Amniotic stem cell (primary cell): ENCODE measurements at places on chromosomes 16 and 17.

DNA sequence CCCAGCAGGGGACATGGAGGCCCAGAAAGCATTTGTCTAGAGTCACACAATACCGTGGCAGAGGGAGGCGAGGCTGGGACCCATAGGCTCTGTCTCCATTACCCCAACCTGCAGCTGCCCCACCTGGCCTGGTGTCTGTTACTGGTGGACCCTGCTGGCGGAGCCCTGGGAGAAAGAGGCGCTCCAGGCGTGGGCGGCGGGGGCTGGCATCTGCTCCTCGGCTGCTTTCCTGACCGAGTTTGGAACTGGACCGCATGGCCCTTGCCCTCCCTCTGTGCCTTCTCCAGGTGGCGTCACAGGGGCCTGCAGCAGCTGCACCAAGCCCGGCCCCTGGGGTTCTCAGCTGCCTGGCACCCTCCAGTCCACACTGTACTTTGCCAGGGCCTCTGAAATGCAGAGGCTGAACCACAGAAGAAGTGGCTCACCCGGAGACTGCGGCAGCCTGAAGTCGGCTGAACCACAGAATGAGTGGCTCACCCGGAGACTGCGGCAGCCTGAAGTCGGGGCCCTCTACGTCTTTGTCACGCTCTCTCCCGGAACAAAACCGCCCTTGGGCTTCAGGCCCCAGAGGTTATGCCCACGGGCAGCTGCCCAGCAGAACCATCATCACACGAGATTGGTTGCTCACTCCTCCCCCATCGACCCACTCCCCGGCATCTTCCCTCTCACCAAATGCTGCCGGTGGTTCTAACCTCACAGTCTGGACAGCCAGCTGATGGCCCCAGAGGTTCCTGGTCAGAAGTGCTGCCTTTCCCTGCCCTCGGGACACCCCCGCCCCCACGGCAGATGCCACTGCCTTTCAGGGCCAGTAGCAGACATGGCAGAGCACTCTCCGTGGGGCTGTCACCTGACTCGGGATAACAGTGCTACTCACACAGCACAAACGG is 20.2 kb downstream of the CBFA2T3 start:
- no peak for DNase-seq

GRCh38 chr17:68199837-68200688 is 47.8 kb upstream of the AMZ2 start:
- no peak for DNase-seq

DNA sequence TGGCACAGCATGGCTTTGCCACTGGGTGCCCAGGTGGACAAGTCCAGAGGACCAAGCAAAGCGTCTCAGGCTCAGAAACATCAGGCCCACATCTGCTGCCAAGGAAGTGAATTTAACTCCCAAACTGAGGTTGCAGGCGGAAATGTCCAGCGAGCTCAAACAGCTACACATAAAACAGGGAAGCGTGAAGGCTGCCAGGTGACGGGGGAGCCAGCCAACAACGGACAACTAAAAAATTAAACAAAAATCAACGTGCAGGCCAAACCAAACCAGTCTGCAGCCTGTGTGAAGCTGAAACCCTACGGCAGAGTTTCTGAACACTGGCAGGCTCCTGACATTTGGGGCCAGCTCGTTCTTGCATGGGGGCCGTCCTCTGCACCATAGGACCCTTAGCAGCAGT is 2.5 kb downstream of the TK1 start:
- DNase-seq, result no peak

GRCh38 chr17:32684087-32684958 is 192.6 kb downstream of the MYO1D start:
- DNase-seq, result no peak

DNA sequence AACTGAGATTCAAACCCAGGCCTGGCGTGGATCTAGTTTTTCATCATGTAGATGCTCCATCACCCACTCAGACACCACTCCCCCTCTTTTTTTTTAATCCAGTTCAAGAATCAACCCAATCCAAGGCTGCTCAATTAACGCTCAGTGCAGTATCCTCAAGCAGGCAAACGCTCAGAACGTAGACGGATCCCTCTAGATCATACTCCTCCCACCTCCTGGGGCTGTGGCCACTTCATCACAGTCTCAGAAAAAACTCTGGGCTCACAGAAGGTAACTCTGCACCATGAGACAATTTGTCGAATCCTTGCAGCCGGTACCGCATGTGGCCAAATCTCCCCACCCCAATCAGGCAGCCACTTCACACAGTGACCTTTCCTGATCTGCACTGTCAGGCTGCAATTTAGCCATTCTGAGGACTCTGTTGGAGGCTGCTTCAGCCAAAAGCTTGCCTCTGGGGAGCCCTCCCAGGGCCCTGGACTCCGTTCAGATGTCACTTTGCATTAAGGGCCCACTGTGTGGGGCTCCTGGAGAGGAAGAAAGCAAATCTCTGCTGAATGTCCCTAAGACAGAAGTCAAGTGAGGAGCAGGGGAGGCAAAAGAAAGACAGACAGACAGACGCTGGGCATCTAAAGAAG is 183.5 kb downstream of the XYLT1 start:
- no peak for DNase-seq

- DNase-seq, result no peak
These were observed 729 bp upstream of the CLTC start for GRCh38 chr17:59619035-59619297.

GRCh38 chr17:76993651-76994050 is 125.4 kb downstream of the MGAT5B start:
- no peak for DNase-seq

DNA sequence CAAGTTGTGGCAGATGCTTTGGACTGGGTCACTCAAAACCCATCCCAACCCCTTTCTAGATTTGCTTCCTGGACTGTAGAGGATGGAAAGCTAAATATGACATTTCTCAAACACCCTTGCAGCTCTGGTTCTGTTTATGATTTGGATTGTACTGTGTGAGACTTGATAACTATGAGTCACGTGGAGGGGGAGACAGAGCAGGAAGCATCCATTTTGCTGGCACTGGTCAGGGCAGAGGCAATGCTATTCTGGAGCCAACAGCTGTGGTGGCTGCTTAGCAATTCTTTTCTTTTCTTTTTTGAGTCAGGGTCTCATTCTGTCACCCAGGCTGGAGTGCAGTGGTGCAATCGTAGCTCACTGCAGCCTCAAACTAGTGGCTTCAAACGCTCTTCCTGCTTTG is 13.6 kb upstream of the TERF2 start:
- no peak for DNase-seq

DNA sequence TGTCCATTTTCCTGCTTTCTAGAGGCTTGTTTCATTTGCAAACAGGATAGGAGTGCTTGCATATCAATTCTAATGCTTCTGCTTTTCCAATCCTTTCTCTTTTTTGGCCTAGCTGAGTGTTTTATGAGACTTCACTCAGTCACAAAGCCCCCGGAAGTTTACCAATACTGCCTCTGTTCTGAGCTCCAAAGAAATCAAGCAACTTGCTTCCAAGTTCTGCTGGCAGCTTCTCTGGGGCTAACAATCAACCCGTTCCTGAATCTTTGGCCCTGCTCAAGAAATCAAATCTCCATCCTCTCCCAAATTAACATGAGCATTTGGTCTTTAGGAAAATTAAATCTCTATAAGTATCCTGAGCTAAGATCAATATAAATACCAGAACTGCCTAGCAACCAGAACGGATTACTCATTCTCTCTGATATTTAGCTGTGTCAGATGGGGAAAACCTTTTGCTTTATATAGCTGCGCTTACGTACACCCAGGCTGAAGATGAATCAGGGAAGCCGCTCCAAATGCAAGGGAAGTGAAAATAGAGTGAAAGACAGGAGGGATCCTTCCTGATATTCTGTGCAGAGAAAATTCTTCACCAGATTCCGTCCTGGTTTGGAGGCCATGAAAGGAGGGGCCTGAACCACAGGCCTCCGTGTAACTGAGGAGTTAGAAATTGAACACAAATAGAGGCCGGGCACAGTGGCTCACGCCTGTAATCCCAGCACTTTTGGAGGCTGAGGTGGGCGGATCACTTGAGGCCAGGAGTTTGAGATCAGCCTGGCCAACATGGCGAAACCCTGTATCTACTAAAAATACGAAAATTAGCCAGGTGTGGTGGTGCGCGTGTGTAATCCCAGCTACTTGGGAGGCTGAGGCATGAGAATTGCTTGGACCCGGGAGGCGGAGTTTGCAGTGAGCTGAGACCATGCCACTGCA is 23.3 kb upstream of the GRB2 start:
- DNase-seq, result peak; percentile 78

- DNase-seq, result no peak
These were observed 8.1 kb downstream of the NDE1 start for GRCh38 chr16:15658149-15658548.

DNA sequence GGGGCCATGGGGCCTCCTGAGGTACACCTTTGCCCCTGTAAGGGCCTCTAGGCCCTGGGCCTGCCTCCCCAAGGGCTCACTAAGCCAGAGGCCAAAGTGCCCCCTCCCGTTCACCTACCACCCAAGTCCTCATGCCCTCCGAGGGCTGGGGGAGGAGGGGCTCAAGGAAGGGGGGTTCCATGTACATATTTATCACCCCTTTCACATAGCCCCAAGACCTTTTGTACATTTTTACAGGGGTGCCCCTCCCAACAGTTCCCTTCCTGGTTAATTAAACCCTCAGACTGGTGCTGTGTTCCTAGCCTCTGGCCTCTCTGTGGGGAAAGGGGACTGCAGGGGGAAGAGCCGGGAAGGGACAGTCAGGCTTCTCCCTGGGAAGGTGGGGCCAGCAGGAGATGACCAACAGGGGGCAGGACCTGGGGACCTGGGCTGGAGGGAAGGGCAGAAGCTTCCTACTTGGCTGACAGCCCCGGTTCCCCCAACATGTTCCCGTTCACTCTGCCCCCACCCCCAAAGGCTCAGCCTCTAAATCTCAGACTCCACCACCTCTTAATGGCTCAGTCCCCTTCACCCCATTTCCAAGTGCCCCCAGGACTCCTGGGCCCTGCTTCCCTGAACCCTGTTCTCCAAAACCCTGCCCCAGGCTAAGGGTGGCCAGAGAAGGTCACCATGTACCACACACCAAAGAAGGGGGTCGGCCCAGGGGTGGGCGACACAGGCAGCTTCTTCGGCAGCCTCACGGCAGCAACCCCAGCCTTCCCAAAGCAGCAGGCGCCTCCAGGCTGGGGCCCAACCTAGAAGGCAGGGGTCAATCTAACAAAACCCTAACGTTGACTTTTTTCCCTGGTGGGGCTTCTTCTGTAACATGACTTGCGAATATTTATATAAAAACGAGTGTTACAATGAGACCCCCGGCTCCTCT is 11.9 kb downstream of the FBRS start:
- DNase-seq, result no peak

- no peak for DNase-seq
These were observed 832 bp downstream of the CDK5R1 start for GRCh38 chr17:32487473-32488176.

- no peak for DNase-seq
These were observed 7.5 kb downstream of the COTL1 start for GRCh38 chr16:84610376-84610775.

DNA sequence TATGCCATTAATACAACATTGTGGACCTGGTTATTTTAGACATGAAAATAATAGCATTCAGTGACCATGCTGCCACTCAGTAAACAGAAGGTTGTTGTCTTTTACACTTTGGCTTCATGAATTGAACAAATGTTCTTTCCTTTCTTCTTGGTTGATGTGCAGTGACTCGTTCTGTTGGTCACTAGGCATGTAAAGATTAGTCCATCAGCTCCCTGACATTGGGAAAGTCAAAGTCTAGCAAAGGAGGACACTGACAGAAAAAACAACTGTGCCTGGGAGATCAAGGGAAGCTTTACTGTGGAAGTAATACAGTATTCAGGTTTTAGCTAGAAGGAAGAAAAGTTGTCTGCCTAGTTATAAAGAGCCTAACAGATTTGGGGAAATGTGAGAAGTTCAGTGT is 6.9 kb downstream of the KCNJ16 start:
- DNase-seq, result no peak

GRCh38 chr16:24539850-24540601 is 660 bp downstream of the RBBP6 start:
- DNase-seq, result no peak

DNA sequence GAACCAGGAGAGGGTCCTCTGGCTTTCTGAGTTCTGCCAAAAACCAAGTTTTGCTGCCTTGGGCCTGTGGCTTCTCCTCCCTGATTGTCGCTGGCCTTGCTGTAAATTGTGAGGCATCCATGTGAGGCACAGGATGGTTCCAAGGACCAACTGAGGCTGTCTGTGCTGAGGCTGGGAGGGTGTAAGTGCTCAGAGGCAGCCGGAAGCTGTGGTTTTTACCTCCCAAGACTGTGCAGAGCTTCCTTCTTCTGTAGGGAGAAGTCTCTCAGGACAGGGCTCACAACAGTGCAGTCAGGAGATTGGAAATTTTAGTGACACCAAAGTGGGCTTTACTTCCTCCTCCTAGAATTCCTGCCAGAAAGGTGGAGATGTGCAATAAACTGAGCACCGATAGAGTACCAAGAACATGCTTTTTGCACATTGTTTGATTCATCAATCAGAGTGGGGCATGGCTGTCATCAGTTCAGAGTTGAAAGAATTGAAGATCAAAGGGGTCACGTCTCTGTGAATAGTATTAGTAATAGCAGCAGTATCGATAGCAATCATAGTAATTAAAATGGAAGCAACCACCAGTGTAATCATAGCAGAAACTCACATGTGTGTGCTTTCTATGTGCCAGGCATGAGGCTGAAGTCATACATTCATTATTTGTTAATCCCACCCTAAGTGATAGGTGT is 467.1 kb downstream of the WWOX start:
- DNase-seq, result no peak

GRCh38 chr17:13792314-13792713 is 190.6 kb upstream of the HS3ST3A1 start:
- DNase-seq, result no peak

GRCh38 chr16:79823639-79824038 is 223.1 kb upstream of the MAF start:
- DNase-seq, result no peak

- no peak for DNase-seq
These were observed 8.1 kb downstream of the MKS1 start for GRCh38 chr17:58210922-58211321.

- no peak for DNase-seq
These were observed 17.3 kb upstream of the HEXD start for GRCh38 chr17:82400830-82401229.

DNA sequence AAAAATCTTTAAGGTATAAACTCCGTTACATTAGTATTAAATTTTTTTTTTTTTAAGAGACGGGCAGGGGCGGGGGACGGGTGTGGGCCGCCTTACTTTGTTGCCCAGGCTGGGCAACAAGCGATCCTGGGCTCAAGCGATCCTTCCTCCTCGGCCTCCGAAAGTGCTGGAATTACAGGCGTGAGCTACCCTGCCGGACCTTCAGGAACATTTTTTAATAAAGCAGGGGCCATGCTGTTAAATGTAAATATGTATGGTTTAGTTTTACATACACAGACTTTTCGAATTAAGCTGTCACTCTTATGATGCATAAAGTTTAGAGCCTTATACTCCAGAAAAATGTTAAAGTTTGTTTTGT is 2.4 kb downstream of the PPM1D start:
- DNase-seq, result no peak

DNA sequence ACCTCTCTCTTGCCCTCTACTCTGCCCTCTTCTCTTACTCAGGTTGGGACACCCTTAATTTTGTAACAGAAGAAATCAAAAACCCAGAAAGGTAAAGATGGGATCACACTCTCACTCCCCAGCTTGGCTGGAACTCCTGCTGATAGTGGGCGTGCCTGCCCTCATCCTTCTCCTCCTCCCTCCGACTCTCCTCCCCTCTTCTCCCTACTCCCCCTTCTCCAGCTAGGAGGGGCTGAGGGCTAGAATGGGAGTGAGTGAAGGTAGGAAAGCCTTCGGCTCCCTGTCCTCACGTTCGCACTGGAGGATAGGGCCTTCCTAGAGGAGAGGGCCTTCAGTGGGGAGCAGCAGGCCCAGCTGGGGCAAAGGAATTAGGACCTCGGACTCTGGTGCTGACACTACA is 20.3 kb downstream of the SLC7A6OS start:
- DNase-seq, result no peak

- peak; percentile 42 for DNase-seq
These were observed 267.2 kb downstream of the PARN start for GRCh38 chr16:14362774-14363371.
